ENCODE measurements at places on chromosomes 7 and 10.
A peak's percentile ranks its signal among the peaks of the same experiment; 100 is the strongest.

DNA sequence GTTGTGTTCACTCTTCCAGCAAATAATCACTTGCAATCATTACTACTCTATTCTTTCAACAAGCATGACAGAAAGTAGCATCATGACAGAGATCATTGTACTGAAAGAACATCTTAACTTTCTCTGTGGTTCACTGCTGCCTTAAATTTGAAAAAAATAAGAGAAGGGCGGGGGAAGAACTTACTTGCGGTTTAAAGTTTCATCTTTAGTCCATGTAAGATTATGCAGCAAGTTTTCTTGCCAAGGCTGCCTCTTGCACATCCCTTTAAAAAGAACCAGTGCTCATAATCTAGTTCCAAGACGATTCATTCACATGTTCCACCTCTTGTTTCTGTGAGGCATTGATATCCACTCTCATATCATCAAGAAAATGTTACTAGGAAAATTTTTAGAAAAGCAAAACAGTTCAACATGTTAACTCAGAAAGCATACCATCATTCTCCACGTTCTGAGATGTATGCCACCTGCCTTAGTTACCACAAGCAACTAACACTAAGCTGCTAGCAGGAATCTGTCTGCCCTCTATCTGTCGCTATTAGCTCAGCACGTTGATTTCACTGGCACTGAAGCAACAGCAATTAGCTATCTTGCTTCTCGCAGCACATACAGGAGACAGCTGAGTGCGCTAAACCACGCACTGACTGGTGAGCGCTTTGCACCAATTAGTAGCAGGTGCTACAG lies at the start of gene PCDH15:
Gene PCDH15, minus strand, starts transcription at position 491 of the 681 bp plus-strand sequence. CDS start 136,969 bp downstream, outside the sequence.
- DNase-seq, result peak; percentile 67

DNA sequence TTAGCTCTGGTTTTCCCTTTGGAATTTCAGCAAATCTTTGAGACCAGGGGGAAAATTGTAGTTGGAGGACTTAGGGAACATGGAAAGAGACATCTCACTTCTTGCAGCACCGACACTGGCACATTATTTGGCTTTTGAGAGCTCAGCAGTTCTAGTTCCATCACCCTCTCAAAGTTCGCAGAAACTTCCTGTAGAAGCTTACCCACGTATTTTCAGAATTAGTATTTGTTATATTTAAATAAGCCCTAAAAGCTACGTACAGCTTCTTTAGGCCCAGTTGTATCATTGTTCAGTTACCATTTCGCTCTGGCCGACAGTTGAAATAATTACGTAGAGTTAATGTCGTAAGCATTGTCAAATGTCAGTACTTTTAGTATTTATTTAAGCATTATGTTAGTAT lies 13.4 kb downstream of the CEP55 start:
- DNase-seq, result no peak

GRCh38 chr10:12670004-12670403 lies 320.7 kb downstream of the CAMK1D start:
- no peak for DNase-seq

- no peak for DNase-seq
Measured at GRCh38 chr7:97623333-97623732, 108.6 kb upstream of the TAC1 start.

DNA sequence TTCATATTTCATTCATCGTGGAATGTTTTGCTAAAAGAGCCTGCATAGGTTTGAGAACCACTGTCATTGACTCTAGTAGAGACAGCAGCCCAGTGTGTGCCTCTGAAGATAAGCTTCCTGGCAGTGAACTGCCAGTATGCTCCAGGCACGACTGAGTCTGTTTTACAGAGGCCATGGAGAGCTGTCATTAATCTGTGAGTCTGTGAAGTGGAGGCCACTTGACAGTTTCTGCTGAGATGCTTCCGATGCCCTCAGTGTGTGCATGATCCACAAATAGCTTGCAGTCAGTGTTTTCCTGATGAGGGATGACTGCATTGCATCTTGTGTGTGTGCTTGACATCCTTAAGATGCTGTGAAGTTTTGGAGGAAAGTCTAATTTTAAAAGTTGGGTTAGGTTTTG lies 162.2 kb downstream of the PFKFB3 start:
- DNase-seq, result no peak

- no peak for DNase-seq
Measured at GRCh38 chr10:47019155-47020145, 108.2 kb downstream of the PTPN20 start.

DNA sequence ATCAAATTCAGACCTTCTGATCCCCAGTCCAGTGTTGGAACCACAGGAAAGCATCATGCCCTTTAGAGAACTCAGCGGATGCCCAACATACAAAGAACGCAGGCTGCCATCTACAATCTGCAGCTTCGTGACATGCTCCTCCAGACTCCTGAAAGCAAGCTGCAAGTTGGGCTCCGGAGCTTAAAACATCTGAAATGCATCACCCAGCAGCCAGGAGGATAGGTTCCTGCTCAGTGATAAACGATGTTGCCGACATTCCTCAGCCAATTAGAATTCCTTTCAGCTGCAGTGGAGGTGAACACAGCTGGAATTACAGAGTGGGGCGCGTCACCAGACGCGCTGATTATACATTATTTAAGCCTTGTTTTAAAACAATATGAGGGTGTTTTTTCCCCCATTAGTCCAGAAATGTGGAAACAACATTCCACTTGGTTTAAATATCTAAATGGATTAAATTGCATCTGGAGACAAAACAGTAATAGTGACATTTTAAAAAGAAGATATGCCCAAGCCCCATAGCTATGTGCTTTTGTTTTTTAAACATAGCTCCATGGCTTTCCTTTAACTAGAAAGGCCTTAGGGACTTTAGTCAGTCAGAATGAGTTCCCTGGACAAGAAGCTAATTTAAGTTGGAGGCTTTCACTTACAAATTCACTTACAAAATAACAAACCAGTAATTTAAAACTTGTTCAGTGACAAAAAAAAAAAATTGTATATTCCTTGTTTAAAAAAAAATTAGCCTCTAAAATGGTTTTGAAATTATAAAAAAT lies 6.3 kb downstream of the SMURF1 start:
- peak; percentile 31 for DNase-seq

DNA sequence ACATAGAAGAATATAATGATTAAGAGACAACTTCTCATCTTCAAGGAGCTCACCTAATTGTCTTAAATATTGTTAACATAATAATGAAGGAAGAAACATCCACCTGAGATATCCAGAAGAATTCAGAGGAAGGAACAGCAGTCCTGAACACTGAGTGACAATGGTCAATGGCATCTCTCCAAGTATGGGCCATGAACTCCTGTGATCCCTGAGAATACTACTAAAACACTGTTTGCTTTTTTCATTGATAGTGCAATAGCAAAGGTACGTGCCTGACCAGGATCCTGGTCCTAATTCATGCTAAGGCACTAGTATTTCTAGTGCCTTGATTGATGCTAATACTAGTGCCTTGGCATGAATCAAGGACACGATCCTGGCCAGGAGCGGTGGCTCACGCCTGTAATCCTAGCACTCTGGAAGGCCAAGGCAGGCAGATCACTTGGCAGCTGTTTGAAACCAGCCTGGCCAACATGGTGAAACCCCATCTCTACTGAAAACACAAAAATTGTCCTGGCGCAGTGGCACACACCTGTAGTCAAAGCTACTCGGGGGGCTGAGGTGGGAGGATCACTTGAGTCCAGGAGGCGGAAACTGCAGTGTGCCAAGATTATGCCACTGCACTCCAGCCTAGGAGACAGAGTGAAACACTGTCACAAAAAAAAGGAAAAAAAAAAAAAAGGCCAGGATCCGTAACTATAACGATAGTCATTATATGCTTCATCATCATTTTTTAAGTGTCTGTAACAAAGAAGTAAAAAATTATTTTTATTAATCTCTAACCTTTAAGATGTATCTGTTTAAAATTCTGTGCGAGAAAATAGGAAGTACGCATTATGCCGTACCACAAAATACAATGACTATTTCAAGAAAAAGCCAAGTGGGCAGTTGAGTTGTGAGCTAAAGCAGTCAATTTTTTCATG lies 49.1 kb downstream of the SRPK2 start:
- no peak for DNase-seq

GRCh38 chr7:1101563-1102431 lies 13.9 kb downstream of the GPER1 start:
- no peak for DNase-seq

- peak; percentile 79 for DNase-seq
Measured at GRCh38 chr10:85645926-85646711, 720.5 kb downstream of the GRID1 start.

GRCh38 chr10:29304264-29304994 lies 15.6 kb downstream of the LYZL1 start:
- peak; percentile 82 for DNase-seq

DNA sequence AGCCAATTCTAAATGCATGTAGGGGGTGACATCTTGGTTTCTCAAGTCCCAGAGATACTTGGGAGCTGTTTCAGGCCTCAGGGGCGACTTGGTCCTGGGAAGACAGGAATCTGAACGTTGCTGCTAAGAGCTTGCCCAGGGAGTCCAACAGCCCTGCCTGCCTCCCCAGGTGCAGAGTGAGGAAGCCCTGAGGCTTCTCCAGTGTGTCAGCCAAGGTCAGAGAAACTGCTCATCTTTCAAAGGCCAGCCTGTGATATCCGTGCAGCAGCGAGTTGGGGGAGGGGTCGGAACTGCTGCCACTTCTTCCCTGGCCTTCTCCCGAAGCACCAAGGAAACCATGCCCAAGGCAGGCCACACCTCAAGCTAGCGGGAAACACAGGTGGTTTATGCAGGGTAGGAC lies 9.7 kb downstream of the GDF2 start:
- DNase-seq, result no peak

DNA sequence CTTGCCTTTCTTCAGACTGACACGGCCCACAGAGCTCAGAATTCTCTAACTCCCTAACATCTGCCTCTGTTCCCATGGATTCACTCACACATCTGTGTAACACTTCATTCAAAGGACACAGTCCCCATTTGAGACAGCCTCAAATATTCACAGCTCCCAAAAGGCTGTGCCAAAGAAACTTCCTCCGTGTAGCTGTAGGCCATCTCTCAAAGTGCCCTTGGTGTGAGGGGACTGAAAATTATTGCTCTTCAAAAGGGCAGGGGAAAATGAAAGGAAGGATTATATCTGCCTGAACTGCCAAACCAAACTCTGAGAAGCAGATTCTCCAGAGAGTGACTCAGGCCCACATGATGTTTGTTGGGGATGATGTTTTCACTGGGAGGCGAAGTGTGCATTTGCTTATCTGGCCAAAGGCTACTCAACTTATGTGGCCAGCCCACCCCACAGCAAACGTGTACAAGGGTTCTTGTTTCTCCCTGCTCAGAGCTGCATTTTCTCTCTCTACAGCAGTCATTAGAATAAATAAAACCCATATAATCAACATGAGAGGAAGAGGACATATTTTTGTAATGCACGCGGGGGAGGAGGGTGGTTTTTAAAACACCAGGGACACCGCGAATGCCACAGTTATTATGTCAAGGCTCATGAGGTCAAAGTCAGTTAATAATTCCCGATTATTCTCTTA lies 302.4 kb upstream of the NFE2L3 start:
- DNase-seq, result peak; percentile 84

- no peak for DNase-seq
Measured at GRCh38 chr7:5222841-5223411, 32.9 kb downstream of the WIPI2 start.

- peak; percentile 32 for DNase-seq
Measured at GRCh38 chr7:112550468-112551060, 69.8 kb downstream of the LSMEM1 start.

DNA sequence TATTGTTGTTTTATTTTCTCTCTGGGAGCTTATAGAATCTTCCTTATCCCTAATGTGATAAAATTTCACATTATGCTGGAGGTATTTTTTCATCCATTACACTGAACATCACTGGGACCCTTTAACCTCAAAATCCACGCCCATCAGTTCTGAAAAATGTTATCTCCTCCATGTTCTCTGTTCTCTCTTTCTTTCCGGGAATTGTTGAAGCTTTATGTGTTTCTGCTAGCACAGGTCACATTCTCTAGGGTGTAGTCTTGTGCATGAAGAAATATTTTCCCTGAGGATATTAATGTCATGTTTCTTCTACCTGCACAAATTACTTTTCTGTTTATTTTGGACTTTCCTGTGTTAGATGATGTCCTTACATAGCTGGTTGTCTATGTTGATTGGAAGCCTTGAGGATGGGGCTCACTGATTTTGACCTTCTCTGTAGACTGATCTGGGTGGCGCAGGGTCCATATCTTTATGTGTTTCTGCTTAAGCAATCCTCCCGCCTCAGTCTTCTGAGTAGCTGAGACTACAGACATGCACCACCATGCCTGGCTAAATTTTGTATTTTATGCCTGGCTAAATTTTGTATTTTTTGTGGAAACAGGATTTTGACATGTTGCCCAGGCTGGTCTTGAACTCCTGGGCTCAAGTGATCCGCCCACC lies 31.4 kb upstream of the IL6 start:
- DNase-seq, result no peak

- no peak for DNase-seq
Measured at GRCh38 chr7:83148776-83149175, 13.9 kb downstream of the PCLO start.

- no peak for DNase-seq
Measured at GRCh38 chr10:18880530-18880929, 168.1 kb upstream of the MALRD1 start.

- no peak for DNase-seq
Measured at GRCh38 chr7:84149573-84149972, 45.0 kb downstream of the SEMA3A start.

DNA sequence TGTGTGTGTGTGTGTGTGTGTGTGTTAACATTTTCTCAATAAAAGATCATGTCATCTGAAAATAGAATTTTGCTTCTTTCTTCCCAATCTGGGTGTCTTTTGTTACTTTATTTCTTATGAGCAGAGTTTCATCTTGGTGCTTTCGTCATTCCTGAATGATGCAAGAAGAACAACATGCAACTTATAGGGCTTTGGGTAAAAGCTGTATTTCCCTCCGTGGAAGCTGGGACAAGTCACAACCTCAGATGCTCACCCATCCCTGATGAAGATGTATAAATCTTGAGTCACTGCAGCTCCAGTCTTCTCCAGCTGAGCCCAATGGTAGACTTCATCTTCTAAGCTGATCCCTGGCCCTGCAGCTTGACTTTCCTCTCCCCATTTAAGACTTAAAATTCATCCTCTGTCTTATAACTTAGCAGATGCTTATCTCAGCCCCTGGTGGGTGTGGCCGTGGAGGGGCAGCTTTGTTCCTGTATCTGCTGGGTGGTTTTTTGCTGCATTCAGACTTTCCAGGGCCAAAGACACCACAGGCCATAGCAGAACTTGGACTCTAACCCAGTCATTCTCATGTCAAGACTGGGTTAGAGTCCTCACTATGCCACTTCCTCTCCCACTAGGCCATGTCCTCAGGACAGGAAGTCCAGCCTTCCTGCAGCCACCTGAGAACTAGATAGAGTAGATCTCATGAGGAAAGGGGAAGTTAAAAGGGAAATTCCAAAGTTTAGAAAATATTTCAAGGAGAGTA lies 356.4 kb downstream of the TNS3 start:
- no peak for DNase-seq

DNA sequence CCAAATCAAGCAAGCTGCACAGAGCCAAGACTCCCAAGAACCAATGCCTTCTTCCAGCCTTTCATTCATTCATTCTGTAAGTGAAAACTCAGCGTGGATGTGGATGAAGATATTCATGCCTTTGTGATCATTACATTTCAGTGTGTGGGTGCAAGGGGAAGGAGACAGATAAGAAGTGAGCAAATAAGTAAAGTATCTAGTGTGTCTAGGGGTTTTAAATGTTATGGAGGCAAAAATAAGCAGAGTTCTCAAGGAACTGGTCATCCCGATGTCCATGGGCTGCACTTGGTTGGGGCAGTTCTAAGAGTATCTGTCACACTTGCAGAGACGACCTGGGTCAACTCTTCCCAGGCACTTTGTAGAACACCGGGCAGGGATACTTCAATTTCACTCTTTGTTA lies 149.1 kb downstream of the KIAA1217 start:
- no peak for DNase-seq

All from muscle of back (tissue), 13 donors.